ENCODE measurements at places on chromosomes 12 and 14.

GRCh38 chr14:69268763-69269162 is 8.8 kb downstream of the GALNT16 start:
- DNase-seq: no peak

DNA sequence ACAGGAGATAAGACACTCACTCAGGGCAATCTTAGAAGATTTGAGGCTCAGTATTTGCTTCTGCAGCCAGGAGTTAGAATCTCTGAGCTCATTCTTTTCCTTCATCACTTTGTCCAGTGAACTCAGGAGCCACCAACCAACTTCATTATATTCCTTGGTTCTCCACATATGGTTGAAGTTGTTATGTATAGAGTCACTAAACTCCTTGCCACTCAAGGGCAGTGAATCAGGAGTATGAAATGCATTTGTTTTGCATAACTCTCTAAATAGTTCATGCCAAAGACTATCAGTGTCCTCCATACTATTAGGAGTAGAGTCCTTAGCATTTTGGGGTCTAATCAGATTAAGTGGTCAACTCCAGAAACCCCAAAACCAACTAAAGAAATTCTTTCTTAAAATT is 150.6 kb downstream of the CCDC59 start:
- no peak for DNase-seq

DNA sequence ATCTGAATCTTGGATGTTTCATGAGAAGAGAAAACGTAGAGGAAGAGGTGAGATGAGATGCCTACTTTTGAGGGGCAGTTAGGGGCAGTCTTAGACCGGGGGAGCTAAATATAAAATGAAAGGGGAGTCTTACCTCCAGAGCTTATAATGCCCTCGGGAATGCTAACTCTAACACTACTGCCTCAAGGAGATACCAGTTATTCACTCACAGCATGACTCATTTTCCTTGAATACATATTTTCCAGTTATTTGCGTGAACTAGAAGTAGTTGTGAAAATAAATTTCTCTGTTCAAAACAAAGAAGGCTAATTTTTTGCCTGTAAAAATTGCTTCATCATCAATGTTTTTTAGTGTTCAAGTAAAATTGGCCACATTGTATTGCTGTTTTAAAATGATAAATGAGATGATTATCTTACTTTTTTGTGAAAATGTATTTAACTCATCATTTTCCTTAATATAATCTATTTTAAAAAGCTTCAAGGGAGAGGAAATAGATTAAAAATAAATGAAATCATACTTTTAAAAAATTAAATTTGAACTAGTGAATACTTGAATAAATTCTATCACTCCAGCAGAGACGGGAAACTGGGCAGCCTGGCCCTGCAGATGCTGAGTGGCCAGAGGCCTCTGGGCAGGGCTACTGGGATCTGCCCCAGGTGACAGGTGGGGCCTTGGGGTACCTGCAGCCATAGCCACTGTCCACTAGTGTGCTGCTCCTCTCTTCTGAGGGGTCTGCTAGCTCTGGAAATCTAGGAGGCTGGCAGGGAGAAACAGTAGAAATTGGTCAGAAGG is 339.3 kb downstream of the EGLN3 start:
- DNase-seq: no peak

DNA sequence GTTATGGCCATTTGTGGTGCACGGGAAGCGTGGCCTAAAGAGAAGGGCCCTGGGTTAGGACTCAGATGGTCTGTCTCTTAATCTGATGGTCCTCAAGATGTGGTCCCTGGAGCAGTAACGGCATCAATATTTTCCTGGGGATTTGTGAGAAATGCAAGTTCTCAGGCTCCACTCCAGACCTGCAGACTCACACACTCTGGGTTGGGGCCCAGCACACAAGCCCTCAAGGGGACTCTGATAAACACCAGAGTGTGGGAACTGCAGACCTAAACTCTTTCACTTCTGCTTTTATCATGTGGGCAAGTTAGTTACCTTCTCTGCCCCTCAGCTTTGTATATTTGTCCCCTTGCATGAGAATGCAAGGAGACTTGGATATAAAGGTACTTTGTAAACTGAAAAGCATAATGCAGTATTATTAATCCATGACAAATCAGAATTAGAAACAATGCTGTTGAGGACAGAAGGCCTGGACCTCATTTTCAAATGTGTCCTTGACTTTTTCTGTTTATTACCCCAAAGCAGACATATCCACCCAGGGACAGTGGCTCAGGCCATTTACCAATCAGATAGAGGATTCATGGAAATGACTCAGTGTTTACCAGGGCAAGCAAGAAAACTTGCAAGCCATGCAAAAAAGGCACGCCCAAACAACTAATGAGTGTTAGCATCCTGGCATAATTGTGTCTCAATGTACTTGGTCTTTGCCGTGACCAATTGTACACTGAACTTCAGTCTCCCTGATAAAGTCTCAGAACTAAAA is 157.0 kb downstream of the ASCL1 start:
- DNase-seq: no peak

DNA sequence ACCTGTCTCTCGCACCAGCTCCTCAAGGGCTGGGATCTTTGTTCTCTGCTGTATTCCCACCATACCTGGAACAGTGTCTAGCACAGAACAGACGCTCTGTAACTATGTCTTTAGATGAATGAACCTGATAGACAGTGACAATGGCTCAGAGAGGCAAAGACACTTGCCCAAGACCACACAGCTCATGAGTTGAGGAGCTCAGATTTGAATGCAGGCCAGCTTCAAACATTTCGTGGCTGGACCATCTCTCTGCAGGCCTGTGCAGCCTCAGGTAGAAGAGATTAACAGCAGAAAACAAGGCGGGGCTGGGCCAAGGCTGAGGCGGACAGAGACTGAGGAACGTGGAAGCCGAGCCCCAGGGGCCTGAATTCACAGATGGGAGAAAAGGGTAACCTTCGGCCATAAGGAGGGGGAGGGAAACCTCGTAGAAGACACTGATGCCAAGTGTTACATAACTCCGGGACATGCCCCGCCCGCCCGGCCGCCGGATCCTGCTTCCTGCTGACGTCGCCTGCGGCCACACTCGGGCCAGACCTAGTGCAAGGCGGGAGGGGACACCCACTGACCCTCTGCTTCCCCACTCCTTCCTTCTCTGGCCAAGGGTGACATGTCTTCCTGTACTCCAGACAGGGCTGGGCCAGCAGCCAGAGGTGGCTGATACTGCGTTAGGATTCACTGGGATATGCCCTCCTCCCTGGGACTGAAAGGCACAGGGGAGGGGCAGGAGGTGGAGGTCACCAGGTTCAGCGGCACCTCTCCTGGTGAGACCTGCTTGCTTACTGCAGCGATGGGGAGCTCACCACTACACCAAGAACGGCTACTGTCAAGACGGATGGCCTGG is 86.8 kb downstream of the RFLNA start:
- no peak for DNase-seq

DNA sequence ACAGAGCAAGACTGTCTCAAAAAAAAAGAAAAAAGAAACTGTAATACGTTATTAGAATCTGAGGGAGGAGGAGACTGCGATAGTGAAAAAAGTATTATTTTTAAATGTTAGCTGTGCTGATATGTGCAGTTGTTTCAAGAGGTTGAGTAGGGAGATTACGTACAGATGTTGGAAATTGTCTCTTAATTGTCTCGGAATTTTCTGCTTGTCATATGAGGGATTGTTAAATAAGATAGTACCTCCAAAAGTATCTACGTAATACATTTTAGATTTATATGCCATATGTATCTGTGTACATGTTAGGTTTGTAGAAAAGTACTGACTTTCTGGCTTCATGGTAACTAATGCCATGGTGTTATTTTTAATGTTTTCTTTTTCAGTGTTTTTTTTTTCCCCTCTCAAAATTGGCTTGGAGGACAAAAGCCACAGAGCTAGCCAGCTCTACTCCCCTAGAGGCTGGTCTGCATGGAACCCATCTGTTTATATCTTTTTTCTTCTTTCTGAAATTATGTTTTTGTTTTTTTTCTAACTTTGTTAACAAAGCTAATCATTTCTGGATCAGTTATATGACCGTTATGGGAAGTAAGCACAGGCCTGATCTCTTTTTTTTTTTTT is 3.4 kb downstream of the RIMKLB start:
- no peak for DNase-seq

DNA sequence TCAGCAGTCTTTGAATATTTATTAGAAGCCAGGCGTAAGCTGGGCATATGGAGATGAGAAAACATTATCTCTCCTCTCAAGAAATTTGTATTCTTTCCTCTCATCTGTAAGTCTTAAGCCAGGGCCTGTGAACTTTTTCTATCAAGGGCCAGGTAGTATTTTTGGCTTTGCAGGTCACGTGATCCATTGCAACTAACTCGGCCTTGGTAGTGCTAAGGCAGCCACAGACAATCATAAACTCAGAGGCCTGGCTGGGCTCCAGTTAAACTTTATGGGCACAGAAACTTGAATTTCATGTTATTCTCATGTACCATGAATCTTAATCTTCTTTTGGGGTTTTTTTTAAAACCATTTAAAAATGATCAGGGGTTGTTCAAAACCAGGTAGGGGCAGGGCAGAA is 117.4 kb upstream of the PELI2 start:
- DNase-seq: no peak

GRCh38 chr12:26101763-26102162 is 23.1 kb downstream of the BHLHE41 start:
- DNase-seq: no peak

DNA sequence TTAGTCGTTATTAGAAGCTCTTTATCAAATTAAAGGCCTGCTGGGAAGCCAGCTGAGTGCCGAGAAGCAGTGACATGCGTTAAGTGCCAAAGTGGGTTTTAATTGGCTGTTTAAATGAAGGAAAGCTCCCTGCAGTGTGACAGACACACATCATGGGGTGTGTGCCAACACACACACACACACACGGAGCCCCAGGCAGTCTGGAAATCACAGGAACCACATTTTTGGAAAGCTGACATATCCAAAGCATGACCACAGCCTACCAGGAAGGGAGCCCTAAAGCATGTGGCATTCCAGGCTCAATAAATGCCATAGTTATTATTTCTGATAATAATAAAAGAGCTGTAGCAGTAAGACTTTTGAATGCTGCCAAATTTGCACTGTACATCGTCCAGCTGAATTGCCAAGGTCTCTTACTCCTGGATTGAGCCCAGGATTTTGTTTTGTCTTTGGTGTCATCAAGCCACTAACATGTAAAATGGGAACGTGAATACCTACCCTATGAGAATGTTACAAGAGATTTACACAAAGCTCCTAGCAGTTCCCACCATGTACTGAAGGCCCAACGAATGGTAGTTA is 135.1 kb downstream of the TMEM30B start:
- DNase-seq: peak; percentile 58

- DNase-seq: no peak
Measured at GRCh38 chr14:25680934-25681333, 631.0 kb upstream of the STXBP6 start.

DNA sequence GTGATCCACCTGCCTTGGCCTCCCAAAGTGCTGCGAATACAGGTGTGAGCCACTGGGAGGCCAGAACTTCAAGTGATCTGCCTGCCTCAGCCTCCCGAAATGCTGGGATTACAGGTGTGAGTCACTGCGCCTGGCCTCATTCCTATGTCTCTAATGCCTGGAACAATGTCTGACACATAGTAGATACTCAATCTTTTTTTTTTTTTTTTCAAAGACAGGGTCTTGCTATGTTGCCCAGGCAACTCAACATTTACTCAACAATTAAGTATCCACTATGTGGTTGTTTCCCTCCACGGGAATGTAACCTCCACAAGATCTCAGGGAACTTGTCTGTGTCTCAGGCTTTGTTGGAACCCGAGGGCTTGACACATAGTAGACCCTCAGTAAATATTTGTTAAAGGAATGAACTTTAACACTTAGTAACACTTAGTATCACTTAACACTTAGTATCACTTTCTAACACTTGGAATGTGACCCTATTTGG is 3.0 kb upstream of the TMEM120B start:
- peak; percentile 31 for DNase-seq
